ENCODE measurements at places on chromosomes 13 and 19. TPM values are rescaled to one million over a fixed set of nuclear protein-coding genes. Genes with fewer than 3 reads are reported as not detected.

The KIR3DL2 gene
- polyA plus RNA-seq: not detected

The SLC1A6 gene
- 2.5 TPM for polyA plus RNA-seq

The MIR17HG gene
- polyA plus RNA-seq: not detected

The SMIM7 gene
- 82.9 TPM for polyA plus RNA-seq

The ARL11 gene
- not detected for polyA plus RNA-seq

The SYDE1 gene
- 3.9 TPM for polyA plus RNA-seq

The GIPC3 gene
- polyA plus RNA-seq: 6.9 TPM

The KLF1 gene
- polyA plus RNA-seq: 1.3 TPM

DNA sequence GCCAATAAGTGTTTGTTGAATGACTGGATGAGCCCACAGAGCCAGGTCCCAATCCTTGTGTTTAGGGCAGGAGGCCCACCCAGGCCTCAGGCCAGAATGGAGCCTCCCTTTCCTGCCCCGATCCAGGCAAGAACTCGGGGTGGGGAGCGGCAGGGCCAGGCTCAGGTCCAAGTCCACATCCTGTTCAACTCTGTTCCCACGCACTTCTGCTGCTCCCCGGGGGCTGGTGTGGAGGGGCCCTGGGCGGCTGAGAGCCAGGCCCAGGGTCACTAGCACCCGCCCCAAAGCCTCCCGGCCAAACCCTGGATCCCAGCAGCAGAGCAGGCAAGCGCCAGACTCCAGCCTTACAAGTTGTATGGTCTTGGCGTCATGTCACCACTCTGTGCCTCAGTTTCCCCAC, 8.0 kb downstream of the ANGPTL8 start:
- DNase-seq: no peak

DNA sequence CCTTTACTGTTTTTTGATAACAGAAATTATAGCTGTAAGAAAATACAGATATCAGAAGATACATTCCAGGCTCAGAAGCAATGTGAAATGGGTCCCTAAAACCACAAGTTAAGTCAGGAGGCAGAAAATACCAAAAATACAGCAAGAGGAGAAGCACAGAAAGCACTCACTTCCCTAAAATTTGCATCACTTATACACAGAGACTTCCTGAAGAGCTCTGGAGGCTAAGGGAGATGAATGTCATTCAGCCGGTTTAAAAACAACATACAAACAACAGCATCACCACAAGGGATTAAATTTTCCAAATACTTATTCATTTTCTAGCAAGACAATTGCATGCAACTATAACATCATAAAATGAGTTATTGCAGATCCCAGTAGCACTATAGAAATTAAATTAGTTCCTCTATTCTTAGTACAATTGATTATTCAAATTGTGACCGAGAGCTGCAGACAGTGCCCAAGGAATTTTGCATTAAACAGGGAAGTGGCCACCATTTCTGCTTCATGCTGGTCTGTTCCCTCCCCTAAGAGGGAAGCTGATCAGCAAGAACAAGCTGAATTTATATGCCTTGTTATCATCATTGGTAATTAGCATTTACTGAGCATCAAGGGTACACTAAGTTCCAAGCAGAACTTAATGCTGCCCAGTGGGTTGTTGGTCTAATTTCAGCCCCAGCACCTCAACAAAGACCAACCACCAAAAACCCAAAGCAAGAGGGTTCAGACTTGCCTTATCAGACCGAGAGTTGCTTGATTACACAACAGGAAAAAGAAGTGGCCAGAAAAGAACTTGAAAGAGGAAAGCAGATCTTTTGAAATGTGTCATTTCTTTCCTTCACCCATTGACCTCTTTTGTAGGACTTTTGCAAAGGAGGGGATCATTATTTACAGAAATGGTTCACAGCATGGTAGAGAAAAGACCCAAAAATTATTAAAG, 140.7 kb downstream of the KCTD12 start:
- DNase-seq: no peak

GRCh38 chr19:45526143-45526542, 18.9 kb downstream of the VASP start:
- peak; percentile 75 for DNase-seq

- DNase-seq: no peak
These were observed 14.1 kb upstream of the MYH14 start for GRCh38 chr19:50189331-50189730.

GRCh38 chr13:30810261-30810701, 74.9 kb downstream of the ALOX5AP start:
- no peak for DNase-seq

GRCh38 chr19:7112675-7113074, 43.2 kb downstream of the ZNF557 start:
- DNase-seq: no peak

- DNase-seq: no peak
These were observed 37.4 kb downstream of the KLF5 start for GRCh38 chr13:73096173-73096572.

- no peak for DNase-seq
These were observed 2.3 kb downstream of the SLC5A5 start for GRCh38 chr19:17873786-17874757.

GRCh38 chr19:5628461-5628860, 5.6 kb downstream of the SAFB start:
- DNase-seq: no peak

DNA sequence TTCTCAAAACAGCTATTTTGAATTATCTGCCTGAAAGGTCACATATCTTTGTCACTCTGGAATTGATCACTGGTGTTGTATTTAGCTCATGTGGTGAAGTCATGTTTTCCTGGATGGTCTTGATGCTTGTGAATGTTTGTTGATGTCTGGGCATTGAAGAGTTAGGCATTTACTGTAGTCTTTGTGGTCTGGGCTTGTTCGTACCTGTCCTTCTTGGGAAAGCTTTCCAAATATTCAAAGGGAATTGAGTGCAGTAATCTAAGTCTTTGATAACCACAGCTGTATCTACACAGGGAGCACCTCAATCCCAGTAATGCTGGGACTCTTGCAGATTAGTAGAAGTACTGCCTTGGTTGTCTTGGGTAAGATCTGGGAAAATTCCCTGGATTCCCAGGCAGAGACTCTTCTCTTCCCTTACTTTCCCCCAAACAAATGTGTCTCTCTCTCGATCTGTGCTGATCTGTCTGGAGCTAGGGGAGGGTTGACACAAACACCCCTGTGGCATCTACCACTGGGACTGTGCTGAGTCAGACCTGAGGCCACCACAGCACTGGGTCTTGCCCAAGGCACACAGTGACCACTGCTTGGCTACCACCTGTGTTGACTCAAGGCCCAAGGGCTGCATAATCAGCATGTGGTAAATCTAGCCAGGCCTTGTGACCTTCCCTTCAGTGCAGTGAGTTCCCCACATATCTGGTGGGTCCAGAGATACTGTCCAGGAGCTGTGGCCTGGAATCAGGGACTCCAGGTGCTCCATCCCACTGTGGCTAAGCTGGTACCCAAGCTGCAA, 5.5 kb upstream of the CYP4F3 start:
- no peak for DNase-seq

DNA sequence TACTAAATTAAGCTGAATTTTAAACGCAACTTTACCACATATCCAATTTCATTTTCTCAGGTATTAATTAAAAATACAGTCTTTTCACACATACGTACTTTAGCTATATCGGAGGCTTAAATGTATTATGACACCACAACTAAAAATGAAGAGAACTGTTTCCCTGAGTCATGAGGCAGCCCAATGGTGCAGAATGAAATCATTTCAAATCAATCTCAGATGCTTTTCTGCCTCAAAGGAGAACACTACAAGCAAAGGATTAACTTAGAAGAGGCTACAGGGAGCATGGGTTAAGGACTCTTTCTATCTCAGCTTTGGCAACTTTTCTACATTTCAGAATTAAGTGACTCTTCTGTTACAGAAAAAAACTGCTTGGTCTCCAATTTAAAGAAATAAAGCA, 516.3 kb upstream of the HTR2A start:
- DNase-seq: no peak

DNA sequence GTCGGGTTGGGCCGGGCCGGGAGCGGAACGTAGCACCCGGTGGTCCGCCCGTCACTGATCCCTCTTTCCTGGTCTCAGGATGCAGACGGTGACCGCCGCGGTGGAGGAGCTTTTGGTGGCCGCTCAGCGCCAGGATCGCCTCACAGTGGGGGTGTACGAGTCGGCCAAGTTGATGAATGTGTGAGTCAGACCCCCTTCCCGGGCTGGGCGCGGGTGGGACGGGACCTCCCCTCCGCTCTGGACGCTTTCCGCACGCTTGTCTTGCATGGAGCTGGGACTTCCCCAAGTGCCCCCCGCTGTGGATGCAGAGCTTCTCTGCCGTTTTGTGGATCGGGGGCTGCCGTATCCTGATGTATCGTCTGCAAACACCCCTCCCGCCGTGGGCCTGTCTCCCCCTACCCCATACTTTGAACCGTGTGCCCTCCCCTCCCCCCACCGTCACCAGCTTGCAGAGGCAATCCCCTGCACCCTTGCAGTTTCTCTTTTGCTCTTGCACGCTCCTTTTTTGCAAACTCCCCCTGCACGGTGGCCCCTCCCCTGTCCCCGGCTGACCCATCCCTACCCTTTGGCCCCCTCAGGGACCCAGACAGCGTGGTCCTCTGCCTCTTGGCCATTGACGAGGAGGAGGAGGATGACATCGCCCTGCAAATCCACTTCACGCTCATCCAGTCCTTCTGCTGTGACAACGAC, 669 bp downstream of the GADD45B start:
- DNase-seq: no peak

GRCh38 chr13:112870051-112870331, 99.0 kb upstream of the MCF2L start:
- no peak for DNase-seq

GRCh38 chr13:106919638-106920037, 351.7 kb upstream of the ARGLU1 start:
- DNase-seq: peak; percentile 35

- DNase-seq: no peak
These were observed 29.4 kb upstream of the FBXL3 start for GRCh38 chr13:77056382-77056781.

DNA sequence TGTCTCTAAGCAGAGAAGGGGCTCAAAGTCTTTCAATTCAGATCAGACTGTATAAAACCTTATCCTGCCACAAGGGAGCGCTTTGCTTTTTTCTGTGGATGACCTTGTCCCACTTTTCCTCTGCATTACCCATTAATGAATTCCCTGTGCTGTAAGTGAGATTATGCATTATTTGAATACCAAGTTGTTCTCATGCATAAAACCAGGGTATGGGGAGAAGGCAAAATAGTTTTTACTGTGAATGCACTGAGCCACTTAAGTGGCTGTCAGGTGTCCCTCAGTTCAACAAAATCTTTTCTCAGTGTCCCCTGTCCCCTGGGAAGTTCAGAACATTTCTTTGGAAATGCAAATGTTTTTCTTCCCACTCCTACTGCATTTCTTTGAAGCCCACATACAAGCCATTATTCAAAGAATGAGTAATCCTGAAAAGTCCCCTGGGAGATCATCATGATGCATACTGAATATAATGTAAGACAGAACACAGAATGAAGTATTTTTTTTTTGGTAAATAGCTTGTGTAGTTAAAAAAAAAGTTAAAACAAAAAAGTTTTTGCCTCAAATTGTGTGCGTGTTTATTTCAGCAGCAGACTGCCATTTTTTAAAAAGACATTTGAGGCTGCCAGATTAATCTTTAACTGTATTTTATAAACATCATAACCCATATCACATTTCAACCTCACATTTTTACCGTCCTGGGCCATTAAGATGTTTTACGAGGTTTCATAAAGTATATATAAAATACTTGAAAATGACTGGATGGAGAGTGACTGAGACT, 506.7 kb upstream of the PCDH9 start:
- peak; percentile 69 for DNase-seq

- DNase-seq: peak; percentile 71
These were observed 15.2 kb downstream of the UPF1 start for GRCh38 chr19:18846862-18847548.

- DNase-seq: peak; percentile 95
These were observed at the start of gene SIAH3 for GRCh38 chr13:45851171-45851921. Gene SIAH3 (minus strand): TSS chr13:45851753. CDS start chr13:45851629, 124 bp downstream.

GRCh38 chr13:33279414-33280278, 5.9 kb downstream of the STARD13 start:
- DNase-seq: no peak

DNA sequence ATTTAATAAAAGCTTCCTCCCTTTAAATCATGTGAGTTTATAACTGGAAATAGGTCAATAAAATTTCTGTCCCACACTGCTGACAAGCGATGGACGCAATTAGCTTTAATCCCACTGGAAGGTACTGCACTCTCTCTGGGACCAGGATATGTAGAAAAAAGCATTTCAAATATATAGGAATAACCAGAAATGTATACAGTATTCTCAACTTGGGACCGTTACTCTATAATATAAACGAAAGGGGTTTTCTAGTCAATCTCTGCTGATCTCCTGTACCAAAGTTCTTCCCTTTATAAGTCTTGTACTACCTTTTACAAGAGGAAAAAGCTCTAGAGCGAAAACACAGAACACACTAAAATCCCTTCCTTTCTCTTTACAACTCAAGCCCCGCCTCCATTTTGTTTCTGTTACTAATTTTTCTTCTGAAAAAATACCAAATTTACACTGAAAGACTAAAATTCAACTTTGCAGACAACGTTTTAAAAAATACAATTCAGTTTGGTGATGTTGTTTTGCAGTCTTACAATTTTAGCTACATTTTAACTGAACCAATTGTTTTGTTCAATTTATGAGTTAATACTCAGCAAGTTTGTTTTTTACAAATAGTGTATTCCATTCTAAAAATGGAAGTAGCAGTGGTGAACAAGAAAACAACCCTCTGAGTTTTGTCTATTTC, 1.7 kb upstream of the USPL1 start:
- peak; percentile 38 for DNase-seq

GRCh38 chr13:35228536-35228935, 248.0 kb downstream of the MAB21L1 start:
- no peak for DNase-seq

- no peak for DNase-seq
These were observed 660.4 kb downstream of the SLITRK1 start for GRCh38 chr13:83221813-83222241.

- no peak for DNase-seq
These were observed 96.6 kb upstream of the FREM2 start for GRCh38 chr13:38590230-38590629.

GRCh38 chr13:54387625-54388024, 1359.0 kb downstream of the OLFM4 start:
- DNase-seq: no peak

DNA sequence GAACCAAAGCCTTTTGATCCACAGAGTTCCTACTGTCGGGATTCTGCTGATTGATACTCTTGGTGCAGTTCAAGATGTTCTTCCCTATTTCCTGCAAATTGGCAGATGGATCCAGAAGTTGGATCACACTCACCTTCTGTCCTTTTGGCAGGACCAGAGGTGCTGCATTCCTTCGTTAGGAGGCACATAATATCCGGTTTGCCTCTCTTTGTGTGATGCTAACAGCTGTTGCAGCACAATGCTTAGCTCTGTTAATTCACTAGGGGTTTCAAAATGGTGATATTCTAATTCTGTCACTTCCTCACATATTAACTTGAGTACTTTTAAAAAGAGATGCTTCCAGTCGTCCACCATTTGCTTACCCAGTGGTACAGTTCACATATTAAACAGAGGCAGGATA, 15.2 kb upstream of the CHST8 start:
- DNase-seq: no peak
